ENCODE measurements at places on chromosomes 2 and 18. TPM values are rescaled to one million over a fixed set of nuclear protein-coding genes. Genes with fewer than 3 reads are reported as not detected.

DNA sequence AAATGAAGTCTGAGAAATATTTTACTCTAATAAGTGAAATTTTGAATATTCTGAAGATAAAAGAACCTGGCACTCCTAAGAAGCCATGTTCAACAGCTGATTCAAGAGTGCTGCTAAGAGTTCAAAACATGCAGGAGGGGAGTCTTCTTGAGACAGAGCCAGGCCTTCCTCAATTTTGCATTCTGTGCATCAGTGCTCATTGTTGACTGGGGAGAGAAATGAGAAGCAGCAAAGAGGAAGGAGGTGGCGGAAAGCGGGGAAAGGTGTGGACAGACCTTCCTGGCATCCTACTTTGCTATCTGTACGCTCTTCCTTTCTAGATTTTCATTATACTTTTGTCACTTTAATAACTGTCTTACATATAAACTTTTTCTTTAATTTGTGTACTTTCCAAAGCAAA is 29.7 kb upstream of the TXNDC2 start:
- no peaks in the 10 kb centered on the region for H3K27me3 ChIP-seq
- no peak for DNase-seq
- H3K4me3 ChIP-seq: no peak overlapping the region
- H3K4me1 ChIP-seq: no peaks in the 10 kb centered on the region
- peaks cover 1% of the 10 kb centered on the region for H3K36me3 ChIP-seq

EPHA4 gene
- total RNA-seq: 40.3 TPM

GRCh38 chr2:211900000-211900399 is 638.6 kb downstream of the ERBB4 start:
- peaks cover 15% of the 10 kb centered on the region for H3K4me1 ChIP-seq
- no peak overlapping the region for H3K4me3 ChIP-seq
- DNase-seq: no peak
- no peaks in the 10 kb centered on the region for H3K27me3 ChIP-seq

DNA sequence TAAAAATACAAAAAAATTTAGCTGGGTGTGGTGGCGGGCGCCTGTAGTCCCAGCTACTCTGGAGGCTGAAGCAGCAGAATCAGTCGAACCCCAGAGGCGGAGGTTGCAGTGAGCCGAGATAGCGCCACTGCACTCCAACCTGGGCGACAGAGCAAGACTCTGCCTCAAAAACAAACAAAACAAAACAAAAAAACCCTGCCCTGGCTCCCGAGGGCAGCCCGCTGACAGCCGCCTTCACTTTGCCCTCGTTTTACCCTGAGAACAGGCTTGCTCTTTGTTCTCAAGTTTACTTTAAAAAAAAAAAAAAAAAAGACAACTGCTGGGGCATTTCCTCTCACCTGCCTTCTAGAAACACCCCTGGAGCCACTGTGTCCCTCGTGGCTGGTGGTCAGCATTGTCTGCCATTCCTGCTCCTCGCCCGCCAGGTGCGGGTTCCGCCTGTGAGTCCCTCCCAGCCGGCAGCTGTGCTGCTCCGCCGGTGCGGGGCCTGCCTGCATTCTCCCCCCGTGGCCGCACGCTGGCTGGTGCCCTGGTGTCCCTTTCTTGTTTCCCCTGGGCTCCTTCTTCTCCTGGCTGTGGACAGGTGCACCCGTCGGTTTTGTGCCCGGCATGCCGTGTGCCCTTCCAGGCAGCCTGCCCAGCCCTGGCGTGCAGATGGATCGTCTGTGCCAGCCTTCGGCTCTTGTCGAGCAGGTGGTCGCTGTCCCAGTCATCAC is 105.7 kb downstream of the USP40 start:
- no peaks in the 10 kb centered on the region for H3K4me1 ChIP-seq
- peaks cover 22% of the 10 kb centered on the region for H3K36me3 ChIP-seq
- H3K27me3 ChIP-seq: no peaks in the 10 kb centered on the region
- no peak overlapping the region for H3K4me3 ChIP-seq
- no peak overlapping the region for H3K27ac ChIP-seq
- DNase-seq: no peak

BCL11A gene
- total RNA-seq: 47.9 TPM

DNA sequence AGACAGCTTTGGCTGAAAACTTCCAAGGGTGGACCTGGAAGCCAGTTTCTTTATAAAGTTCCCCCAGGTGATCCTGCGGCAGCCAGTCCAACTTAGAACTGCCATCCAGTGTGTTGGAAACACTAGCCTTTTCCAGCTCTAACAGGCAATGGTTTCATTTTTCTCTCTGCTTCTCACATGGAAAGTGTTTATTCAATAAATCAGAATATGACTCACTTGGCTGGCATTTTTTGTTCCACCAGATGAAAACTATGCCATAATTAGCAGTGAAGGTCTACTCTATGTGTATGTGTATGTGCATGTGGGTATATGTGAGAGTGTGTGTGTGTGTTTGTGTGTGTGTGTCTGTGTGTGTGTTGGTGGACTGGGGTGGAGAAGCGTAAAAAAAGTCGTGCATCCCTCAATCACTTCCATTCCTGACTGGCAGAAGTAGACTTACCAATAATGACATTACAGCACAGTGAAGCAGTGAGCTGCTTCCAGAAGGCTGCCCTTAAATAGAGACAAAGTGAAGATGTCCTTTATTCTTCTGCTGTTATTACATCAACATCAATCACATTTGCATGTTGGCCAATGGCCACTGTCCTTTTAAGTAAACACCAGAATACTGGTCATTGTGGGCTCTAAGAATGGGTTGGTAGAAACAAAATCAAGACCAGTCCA is 90.9 kb upstream of the SETBP1 start:
- no peaks in the 10 kb centered on the region for H3K27me3 ChIP-seq
- no peak for DNase-seq
- peaks cover 2% of the 10 kb centered on the region for H3K4me1 ChIP-seq
- no peaks in the 10 kb centered on the region for H3K36me3 ChIP-seq

DNA sequence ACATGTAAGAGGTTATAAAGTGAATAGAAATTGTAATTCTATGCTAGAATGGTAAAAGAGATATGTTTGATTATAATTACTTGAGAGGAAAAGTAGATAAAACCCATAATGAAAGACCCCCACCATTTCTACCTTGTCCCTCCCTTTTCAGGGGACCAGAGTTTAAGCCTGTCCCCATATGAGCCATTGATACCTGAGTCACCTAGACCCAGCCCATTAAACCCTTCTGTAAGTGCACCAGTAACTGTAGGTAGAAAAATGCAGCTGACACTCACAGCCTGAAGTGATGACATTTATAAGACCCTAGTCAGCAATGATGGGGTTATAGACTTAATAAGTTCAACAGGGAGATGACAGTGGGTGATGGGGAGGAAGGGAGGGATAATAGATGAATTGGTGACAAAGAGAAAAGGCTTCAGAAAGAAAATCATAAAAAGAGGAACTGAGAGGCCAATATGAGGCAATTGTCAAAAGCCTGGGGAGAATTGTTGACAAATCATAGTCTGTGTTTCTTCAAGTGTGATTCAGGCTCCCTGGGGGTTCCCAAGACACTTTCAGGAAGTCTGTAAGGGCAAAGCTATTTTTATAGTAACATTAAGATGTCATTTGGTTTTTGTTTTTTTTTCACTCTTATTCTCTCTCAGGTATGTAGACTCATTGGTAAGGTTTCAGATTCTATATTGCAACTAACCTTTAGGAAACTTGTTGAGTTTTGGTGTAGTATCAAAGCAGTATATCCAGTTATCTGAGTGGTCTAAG is 544.2 kb downstream of the SATB2 start:
- no peaks in the 10 kb centered on the region for H3K27me3 ChIP-seq
- H3K36me3 ChIP-seq: no peaks in the 10 kb centered on the region
- H3K27ac ChIP-seq: no peak overlapping the region

SLC38A11 gene
- total RNA-seq: 16.6 TPM

- no peak for DNase-seq
- H3K27me3 ChIP-seq: no peaks in the 10 kb centered on the region
- H3K36me3 ChIP-seq: peaks cover 25% of the 10 kb centered on the region
- no peak overlapping the region for H3K4me3 ChIP-seq
- H3K27ac ChIP-seq: no peak overlapping the region
Observed at GRCh38 chr2:98524168-98524567, 79.5 kb downstream of the INPP4A start.

GRCh38 chr18:3692113-3692621 is 242.2 kb downstream of the TGIF1 start:
- no peak for DNase-seq
- H3K36me3 ChIP-seq: peaks cover 3% of the 10 kb centered on the region
- H3K4me3 ChIP-seq: no peak overlapping the region
- H3K27me3 ChIP-seq: no peaks in the 10 kb centered on the region
- H3K4me1 ChIP-seq: peaks cover 17% of the 10 kb centered on the region
- no peak overlapping the region for H3K27ac ChIP-seq

NEB gene
- total RNA-seq: 1.6 TPM

CTLA4 gene
- total RNA-seq: not detected

- no peak for DNase-seq
- H3K27me3 ChIP-seq: peaks cover 17% of the 10 kb centered on the region
- H3K4me1 ChIP-seq: peaks cover 25% of the 10 kb centered on the region
- no peak overlapping the region for H3K27ac ChIP-seq
- peaks cover 3% of the 10 kb centered on the region for H3K36me3 ChIP-seq
Observed at GRCh38 chr2:27495840-27496356, 741 bp upstream of the GCKR start.

DNA sequence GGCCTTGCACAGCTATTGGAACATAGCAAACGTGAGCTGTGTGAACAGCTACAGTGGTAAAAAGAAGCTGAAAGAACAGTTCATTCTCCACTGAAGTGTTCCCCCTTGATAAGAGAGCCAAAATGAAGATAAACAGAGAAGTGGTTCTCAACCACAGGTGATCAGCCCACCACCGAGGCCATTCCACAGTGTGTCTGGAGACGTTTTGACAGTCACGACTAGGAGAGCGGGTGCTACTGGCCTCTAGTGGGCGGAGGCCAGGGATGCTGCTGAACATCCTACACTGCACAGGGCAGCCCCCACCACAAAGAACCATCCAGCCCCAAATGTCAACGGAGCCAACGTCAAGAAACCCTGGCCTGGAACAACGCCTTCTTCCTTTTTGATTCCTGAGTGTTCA is 38.4 kb downstream of the ADCY3 start:
- no peak for DNase-seq
- no peak overlapping the region for H3K27ac ChIP-seq
- H3K4me1 ChIP-seq: peaks cover 2% of the 10 kb centered on the region
- no peak overlapping the region for H3K4me3 ChIP-seq

- no peaks in the 10 kb centered on the region for H3K4me1 ChIP-seq
- DNase-seq: no peak
- H3K4me3 ChIP-seq: no peak overlapping the region
Observed at GRCh38 chr18:14974576-14974975, 226.6 kb downstream of the ANKRD30B start.

DNA sequence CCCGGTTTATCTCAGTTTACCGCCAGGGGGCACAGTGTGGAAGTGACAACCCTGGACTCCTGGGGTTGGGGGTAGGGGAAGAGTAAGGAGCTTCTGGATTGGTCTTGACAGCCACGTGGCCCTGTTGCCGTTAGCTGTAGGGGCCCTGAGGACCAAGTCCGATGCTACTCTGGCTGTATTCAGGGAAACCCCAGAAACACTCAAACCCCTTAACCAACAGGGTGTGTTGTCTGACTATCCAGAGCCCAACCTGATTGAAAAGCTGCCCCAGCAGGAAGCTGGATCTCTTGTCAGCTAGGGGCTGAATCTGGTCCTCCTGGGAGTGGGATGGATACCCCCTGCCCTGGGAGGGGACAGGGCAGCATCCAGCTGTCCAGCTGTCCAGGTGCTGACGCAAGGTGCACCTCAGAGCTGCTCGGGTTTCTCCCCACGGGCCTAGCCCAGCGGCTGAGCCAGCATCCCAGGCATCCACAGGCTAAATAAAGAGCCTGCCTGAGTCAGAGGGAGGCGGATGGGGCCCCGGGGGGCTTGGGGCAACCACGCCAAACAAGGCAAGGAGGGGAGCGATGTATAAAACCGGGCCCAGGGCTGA is 3.1 kb upstream of the GMPPA start:
- no peak overlapping the region for H3K4me3 ChIP-seq
- peaks cover 69% of the 10 kb centered on the region for H3K27me3 ChIP-seq
- H3K36me3 ChIP-seq: no peaks in the 10 kb centered on the region
- H3K27ac ChIP-seq: no peak overlapping the region
- peaks cover 16% of the 10 kb centered on the region for H3K4me1 ChIP-seq
- DNase-seq: peak; percentile 55

DNA sequence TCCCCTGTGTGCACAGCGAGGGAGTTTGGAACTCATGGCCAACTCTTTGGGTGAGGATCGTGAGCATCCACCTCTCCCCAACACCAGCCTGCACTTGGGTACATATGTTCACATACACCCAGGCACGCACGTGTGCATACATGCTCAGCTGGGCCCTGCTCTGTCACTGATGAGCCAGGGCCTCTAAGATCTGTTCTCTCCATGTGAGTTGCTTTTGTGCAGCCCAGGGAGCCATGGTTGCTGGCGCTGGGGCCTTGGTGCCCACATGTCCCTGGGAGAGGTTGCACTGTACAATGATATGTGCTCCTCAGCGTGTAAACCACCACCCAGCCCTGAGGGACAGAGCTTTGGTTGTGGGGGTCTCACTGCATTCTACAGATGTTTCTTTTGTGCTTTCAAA is 44.1 kb downstream of the KLHL29 start:
- no peak for DNase-seq
- no peaks in the 10 kb centered on the region for H3K36me3 ChIP-seq
- H3K4me1 ChIP-seq: no peaks in the 10 kb centered on the region
- H3K4me3 ChIP-seq: no peak overlapping the region

- H3K27ac ChIP-seq: no peak overlapping the region
- H3K27me3 ChIP-seq: peaks cover 65% of the 10 kb centered on the region
- peaks cover 5% of the 10 kb centered on the region for H3K4me1 ChIP-seq
- DNase-seq: no peak
Observed at GRCh38 chr2:219254590-219255201, 978 bp upstream of the TUBA4A start.

FOXD4L1 gene
- total RNA-seq: 0.48 TPM

DNA sequence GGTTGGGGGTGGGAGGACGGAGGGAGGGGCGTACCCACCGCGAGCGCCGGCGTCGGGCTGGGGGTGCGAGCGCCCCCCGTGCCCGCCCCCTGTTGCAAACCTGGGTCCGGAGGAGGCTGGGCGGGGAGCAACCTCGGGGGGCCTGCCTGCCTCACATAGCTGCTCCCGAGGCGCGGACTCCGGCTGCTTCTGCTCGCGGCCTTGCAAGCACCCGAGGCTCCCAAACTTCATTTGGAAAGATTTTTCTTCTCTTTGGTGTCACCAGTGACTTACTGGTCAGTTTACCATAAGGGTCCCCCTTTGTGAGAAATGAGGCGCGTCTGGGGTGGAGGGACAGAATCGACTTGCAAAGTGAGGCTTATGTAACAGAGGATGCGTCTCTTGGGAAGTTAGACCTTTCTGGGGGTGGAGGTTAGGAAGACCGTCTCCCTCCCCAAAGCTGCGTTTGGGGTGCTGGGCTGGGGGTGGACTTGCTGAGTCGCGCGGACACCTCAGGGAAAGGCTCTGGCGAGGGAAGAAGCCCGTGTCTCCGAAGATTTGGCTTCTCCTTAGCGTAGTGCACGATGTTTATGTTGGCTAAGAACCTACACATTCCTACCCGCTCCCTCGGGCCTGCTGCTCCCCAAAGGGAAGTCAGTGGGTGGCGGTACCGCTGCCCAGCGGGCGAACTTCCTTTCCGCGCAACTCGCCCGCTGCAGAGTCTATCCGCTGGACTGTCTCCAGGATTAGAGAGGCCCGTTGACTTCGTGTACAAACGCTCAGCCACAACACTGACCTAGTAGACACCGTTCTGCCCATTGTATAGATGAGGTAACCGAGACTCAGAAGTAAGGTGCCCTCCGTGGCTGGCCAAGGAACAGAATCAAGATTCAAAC is 559 bp downstream of the TMEM37 start:
- peaks cover 52% of the 10 kb centered on the region for H3K4me1 ChIP-seq
- no peak for DNase-seq
- H3K36me3 ChIP-seq: peaks cover 4% of the 10 kb centered on the region
- H3K27me3 ChIP-seq: no peaks in the 10 kb centered on the region
- H3K27ac ChIP-seq: peak overlapping the region; percentile 81
- peak overlapping the region; percentile 83 for H3K4me3 ChIP-seq

HDAC4 gene
- 46.2 TPM for total RNA-seq

DNAJC10 gene
- 261 TPM for total RNA-seq
